ENCODE measurements at places on chromosomes 6 and 20.

DNA sequence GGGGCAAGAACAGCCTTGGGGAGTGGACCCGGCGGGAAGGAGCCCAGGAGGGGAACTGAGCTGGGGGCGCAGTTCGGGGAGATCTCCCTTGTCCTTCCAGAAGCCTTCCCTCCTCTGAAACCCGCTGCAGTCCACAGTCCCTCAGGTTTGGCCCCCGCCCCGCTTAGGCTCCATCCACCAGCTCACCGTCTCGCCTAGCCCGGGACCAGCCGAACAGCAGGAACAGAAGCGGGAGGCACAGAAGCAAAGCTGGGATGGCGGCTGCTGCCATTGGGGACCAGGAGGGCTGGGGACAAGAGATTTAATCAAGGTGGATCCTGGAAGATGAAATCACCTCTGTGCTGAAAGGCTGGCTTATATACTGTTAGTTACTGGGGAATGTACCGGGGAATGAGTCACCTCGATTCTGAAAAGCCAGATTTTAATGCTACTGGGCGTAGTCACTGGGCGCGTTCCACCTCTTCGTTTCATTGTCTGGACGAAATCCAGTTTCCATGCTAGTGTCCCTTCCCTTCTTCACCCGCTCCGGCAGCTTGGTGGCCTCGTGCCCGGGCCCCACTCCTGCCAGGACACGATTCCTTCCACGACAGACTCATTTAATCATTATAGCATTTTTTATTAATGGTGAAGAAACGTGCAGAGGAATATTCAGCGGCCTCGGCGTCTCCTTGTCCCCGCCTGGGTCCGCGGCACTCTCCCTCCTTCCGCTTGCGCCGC is at the start of gene RAET1L:
Gene RAET1L (minus strand): TSS at position 332 of the 717 bp plus-strand sequence. CDS start 61 bp downstream, at position 271.
- DNase-seq, result peak; percentile 53

GRCh38 chr6:85405853-85406198 is 44.1 kb upstream of the NT5E start:
- DNase-seq, result no peak

DNA sequence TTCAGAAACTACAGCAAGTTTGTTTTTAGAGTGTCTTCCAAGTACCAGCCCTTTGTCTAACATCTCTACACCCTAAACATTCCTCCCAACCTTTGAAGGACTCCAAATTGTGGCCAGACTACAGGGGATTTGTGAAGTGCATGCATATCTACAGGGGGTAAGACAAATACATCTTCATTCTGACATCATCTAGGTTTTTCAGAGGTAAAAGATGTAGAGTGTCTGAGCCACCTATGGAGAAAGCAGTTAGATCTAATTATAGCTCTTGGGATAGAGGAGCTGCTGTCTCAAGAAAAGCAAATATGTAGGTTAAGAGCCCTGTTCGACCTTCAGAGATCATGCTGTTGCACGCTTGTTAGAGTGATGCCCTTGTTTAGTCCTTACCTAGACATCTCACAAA is 617.7 kb upstream of the AGPAT4 start:
- DNase-seq, result no peak

DNA sequence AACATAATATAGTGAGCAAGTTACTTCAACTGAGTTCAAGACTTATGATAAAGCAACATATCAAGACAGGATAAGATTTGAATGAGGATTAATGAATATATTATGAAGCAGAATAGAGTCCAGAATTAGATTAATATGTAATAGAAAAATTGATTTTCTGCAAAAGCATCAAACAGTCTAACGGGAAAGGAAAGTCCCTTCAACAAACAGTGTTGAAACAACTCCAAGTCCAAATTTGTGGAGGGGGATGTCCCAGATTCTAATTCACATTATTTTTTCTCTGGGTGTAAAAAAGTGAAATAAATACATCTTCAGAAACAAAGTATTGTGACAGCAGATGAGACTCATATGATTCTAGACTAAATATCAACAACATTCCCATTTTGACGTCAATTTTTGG is 289.7 kb downstream of the C6orf118 start:
- no peak for DNase-seq

GRCh38 chr6:558959-559358 is 97.9 kb downstream of the HUS1B start:
- DNase-seq, result peak; percentile 35

- no peak for DNase-seq
These were observed 13.9 kb downstream of the PTK7 start for GRCh38 chr6:43089874-43090558.

DNA sequence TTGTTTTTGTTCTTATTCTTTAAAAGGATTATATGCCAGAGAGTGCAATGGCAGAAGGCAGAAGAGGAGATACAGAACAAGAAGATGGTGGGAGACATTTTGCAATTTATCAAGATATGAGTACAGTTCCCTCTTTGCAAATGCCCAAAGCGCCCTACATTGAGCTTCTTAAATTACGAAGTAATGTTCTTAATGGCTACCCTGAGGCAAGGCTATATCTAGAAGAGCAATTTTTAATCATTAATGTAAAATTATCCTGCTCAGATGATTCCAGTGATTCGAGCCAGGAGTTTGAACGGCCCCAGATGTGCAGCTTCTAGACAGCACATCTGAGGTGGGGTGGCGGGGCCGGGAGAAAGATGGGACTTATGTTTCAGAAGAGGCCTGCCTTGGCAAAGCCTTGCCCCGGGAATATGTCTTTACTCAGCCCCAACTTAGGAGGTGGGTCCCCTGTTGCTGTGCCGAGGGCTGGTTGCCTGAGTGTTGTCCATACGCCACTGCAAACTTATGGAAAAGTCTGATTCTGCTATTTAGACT is 84.9 kb upstream of the MLN start:
- no peak for DNase-seq

GRCh38 chr6:4356899-4357659 is 221.7 kb upstream of the ECI2 start:
- no peak for DNase-seq

GRCh38 chr6:2216794-2217383 is 28.5 kb downstream of the GMDS start:
- no peak for DNase-seq

DNA sequence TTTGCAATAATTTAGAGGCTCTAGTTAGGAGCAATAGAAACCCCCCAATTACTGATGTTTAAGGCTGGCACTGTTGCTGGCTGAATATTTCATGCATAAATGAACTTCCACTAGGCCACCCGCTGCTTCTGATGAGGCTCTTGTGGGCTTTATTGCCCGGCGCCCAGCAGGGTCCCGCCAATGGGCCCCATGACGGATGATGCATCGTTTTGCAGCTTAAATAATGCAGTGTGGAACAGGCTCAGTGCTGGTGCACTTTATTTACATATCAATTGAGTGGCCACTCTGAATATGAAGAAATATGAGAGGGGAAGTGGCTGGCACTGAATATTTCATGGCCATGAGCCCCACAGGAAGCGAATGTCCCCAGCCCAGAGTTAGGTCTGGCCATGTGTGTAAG is 155.3 kb upstream of the MAFB start:
- DNase-seq, result no peak

DNA sequence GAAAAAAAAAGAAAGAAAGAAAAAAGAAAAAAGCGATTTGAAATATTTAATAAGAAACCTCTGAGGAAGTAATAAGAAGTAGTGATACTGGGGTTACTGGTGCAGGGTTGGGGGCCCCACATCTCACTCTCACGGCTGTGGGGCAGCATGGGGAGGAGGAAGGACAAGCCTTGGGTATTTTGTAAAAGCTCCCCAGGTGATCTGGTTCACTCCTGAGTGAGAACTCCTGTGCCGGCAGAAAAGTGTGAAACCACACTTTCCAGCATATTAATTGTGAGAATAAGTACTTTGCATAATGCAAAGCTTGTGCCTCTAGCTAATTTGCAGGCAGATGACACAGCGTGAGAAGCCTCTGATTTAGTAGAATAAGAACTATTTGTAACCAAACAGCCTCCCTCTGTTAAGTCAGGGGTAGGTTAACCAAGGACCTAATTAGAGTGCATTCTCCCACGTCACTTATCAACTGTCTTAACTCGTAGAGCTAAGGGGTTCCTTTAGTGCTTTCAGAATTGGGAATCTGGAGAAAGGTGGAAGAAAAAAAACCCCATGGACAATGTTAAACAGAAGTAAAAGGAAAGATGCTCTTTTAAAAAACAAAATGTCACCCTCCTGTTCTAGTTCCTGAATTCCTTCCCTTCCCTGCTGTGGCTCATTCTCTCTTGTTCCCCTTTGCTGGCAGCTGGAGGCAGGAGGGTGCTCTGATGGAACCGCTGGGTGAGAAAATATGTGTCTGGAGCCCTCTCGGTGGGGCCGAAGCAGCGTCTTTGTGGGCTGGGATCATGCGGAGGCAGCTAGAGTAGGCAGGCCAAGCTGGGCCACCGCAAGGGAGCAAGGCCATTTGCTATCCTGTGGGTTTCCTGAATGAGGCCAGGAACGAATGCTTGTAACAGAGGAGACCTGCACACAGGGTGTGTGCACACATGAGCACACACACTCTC is 108.7 kb downstream of the FYN start:
- peak; percentile 78 for DNase-seq

GRCh38 chr6:116783852-116784251 is 18.3 kb upstream of the FAM162B start:
- no peak for DNase-seq

GRCh38 chr20:35303735-35304491 is 11.7 kb upstream of the FAM83C start:
- DNase-seq, result peak; percentile 89

GRCh38 chr6:87639373-87639772 is 49.4 kb downstream of the ORC3 start:
- no peak for DNase-seq

DNA sequence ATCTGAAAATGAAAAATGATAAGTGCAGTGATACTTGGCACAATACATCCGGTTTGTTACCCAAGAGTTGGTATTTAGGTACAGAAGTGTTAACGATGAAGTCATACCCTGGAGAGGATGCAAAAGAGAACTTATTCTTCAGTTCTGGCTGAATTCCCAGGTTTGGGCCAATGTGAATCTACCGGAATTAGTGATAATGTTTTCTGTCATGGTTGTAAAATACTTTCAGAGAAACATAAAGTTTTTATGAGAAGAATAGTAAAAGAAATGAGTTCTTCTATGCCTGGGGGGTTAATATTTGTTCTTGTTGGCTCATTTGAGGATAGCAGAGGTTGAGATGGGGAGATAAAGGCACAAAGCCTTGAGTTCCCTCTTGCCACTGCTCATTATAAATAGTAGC is 509.9 kb upstream of the POU3F2 start:
- no peak for DNase-seq

DNA sequence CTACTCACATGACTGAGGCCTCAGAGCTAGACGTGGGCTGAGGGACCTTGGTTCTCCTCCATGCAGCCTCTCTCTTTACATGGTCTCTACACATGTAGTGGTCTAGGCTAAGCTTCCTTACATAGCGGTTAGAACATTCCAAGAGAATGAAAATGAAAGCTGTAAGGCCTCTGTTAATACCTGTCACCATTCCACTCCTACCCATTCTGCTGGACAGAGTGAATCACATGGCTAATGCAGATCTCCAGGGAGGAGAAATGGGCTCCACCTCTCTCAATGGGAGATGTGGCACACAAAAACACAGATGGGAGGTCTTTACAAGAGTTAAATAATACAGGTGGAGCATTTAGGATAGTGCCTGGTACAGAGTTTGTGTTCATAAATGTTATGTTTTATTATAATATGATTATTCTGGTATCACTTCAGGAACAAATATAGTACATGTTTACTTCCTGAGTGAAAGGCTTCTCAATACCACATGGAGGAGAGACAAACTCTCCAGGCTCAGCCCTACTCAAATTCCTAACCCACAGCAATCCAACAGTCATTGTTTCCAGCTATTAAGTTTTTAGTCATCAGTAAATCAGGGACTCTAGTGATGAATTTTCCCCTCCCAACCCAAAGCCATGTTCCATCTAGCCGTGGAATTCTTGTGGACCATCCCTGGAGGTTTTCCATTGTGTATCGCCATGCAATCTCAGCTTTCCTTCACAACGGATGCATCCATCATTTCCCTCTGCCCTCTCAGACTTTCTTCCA is 57.9 kb downstream of the ISM1 start:
- no peak for DNase-seq

GRCh38 chr6:92110403-92110802 is 1309.0 kb downstream of the EPHA7 start:
- DNase-seq, result no peak

DNA sequence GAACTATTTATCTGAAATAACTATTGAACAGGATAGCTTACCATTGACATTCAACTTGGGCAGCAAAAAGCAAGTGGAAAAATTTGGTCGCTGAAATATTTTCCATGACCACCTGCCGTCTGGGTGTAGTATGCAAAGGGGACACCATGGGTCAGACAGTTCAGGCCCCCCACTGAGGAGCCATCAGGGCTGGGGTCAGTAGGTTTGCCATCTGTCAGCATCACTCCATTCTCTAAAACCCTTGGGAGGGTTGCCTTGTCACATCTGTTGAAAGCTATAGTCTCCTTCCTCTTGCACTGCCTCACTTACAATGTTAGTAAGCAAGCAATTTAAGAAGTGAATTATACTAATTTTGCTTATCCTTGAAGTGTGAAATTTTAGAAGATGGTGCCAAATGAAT is 44.9 kb downstream of the NRN1 start:
- no peak for DNase-seq

DNA sequence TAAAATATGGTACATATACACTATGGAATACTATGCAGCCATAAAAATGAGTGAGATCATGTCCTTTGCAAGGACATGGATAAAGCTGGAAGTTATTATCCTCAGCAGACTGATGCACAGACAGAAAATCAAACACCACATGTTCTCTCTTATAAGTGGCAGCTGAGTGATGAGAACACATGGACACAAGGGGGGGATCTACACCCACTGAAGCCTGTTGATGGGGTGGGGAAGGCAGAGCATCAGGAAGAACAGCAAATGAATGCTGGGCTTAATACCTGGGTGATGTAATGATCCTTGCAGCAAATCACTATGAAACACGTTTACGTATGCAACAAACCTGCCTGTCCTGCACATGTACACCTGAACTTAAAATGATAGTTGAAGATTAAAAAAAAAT is 71.3 kb downstream of the MANEA start:
- DNase-seq, result no peak

GRCh38 chr6:136552054-136552453 is 1.8 kb upstream of the MAP7 start:
- no peak for DNase-seq

DNA sequence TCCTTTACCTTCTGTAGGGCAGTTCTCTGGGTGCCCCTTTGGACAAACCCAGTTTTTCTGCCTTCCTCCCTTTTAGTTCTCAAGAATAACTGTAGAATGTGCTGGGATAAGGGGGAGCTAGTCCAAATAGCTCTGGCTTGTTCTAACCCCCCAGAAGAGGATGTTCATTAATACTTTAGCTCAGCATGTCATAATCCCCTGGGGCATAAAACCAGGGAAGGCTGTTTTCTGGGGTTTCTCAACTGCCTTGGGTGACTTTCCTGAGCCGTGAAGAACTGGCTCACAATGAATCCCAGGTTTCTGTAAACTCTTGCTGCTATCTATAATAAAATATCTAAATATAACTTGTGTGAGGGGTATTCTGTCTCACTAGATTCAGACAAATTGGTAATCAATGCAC is 44.5 kb upstream of the RNF217 start:
- DNase-seq, result no peak

- no peak for DNase-seq
These were observed 14.9 kb downstream of the IP6K3 start for GRCh38 chr6:33731751-33732282.

Data from stimulated activated CD4-positive, alpha-beta T cell treated with anti-CD3 and anti-CD28 coated beads, Interleukin-4, amount 100 ng/mL, for 24 hours (primary cell).